GM10248 (cell line): ENCODE measurements at places on chromosomes 3 and 15.

DNA sequence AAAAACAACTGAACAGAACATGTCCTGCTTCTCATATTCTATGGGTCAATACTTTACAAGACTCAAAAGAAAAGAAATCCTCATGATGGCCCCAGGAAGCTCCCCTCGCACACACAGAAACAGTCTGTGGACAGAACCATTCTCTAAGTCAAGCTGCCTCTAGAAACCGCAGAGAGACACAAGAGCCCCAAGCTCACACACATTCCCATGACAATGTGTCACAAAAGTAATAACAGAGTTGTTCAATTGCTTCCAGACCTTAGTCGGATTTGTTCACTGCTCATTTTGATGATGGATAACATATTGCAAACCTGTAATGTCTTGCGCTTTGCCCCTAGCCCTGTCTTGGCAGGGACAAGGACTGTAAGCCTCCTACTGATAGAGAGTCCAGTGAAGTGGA, 60.9 kb downstream of the UMPS start:
- DNase-seq: no peak

- no peak for DNase-seq
Measured at GRCh38 chr3:49788056-49788455, 1.7 kb upstream of the IP6K1 start.

- no peak for DNase-seq
Measured at GRCh38 chr3:126528800-126529541, 5.0 kb downstream of the CHST13 start.

DNA sequence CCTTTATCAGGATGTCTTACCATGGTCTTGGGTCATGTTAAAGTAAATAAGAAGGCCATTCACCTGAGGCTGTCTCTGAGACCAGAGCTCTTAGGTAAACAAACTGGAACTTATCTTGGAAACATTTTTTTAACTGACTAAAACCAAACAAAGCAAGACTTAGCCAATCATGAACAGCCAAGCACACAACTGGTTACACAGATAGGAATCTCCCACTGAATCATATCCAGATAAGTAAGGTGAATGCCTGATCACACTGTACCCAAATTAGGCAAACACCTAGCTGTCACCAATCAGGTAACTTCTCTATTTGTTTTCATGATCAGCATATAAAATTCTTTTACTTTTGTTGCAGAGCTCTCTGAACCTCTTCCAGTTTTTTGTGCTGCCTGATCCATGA, 205.4 kb downstream of the CNTN3 start:
- DNase-seq: no peak

DNA sequence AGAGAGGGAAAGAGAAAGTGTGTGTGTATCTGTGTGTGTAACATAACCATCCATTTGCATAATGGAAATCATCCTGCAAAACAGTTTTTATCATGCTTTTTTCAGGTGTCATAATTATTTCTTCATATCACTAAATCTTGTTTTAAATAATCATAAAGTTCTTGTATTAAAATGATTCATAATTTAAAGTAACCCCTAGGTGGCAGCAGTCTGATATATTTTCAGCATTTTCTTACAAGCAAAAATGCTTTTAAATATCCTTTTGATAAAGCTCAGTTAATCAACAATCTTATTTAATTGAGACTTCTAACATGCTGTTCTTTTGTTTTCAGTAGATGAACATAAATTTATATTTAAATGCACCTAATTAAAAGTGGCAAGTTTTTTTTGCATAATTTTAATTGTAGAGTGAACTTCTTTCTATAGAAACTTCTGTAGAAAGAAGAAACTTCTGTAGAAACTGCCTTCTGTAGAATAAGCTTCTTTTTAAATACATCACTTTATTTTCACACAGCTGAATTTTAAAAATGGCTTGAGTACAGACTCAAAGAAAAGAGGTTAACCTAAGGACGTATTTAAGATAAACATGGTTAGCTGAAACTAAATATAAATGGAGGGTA, 72.5 kb downstream of the OPA1 start:
- DNase-seq: no peak

DNA sequence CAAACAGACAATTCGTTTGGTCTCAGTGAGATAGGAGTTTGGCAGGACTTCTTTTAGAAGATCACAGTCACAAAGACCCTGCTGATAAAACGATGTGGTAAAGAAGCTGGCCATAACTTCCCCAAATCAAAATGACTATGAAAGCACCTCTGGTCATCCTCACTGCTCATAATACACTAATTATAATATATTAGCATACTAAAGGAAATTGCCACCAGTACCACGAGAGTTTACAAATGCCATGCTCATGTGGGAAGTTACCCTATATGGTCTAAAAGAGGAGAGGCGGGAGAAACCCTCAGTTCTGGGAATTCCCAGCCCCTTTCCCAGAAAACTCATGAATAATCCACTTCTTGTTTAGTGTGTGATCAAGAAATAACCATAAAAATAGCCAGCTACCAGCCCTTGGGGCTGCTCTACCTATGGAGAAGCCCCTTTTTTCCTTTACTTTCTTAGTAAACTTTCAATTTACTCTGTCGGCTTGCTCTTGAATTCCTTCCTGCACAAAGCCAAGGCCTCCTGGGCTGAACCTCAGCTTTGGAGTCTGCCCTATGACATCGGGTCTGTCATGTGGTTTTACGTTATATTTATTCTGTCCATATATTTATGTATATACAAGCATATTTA, 115.8 kb upstream of the IGSF10 start:
- DNase-seq: no peak

DNA sequence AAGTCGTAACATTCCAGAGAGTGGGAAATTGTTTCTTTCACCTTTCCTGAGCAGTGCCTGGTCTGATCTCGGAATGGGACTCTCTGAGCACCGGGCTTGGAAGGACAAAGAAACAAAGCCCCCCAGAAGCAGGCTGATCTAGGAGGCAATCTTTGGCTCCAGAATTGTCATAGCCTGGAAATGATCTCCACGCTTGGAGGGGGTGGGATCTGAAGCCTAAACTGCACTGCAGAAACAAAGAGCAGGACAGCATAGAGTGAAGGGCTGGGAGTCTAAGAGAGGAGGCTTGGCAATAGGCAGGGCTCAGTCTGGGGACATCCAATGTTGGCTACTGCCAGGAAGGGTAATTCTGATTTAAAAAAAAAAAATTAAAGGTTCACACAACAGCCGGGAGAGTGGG, 1.9 kb downstream of the CRABP1 start:
- DNase-seq: no peak

- DNase-seq: no peak
Measured at GRCh38 chr15:73004462-73004861, 47.8 kb upstream of the NEO1 start.

GRCh38 chr3:59192473-59192872, 142.6 kb upstream of the CFAP20DC start:
- no peak for DNase-seq

GRCh38 chr15:43270113-43270665, 3.5 kb upstream of the TGM5 start:
- DNase-seq: no peak

DNA sequence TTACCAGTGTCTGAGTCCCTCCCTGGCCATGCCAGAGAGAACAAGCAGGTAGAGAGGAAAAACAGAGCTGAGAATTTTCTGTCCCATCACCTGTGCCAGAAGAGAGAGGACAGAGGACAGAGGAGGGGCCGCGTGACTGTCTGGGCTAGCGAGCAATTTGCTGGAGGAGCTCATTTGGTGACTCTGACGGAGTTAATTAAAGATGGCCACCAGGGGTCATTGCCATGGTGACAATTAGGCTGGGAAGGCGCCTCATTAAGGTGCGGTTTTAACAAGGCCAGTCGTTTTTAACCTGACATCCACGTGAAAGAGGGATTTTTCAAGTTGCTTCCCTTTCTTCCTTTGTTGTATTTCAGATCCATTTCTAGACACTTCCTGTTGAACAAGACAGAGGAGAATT, 72.4 kb downstream of the RHCG start:
- DNase-seq: no peak

DNA sequence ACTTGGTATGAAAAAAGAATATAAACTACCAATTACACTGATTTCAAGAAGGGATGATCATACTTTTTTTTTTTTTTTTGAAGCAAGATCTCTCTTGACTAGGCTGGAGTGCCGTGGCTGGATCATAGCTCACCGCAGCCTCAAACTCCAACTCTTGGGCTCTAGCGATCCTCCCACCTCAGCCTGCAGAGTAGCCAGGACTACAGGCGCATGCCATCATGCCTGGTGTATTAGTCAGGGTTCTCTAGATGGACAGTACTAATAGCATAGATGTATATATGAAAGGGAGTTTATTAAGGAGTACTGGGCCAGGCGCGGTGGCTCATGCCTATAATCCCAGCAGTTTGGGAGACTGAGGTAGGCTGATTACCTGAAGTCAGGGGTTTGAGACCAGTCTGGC, 11.5 kb upstream of the SEC11A start:
- DNase-seq: no peak

GRCh38 chr3:43024181-43024885, 45.2 kb downstream of the GASK1A start:
- DNase-seq: no peak

DNA sequence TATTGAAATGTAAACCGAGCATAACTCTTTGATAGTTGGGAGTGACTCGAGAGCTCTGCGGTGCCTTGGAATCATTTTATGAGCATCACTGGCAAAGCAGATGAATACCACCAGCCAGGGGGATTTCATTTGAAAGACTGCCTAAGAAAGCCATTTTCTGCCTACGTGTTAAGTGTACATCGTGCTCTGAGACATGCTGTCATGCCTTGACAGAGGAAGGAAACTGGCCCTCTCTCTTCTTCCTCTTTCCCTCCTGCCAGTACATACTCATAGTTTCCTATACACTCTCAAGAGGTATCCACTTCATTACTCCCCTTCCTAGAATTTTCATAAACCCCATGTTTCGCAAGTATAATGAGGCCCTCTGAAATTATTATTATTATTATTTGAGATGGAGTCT, 8.8 kb downstream of the BCL2A1 start:
- no peak for DNase-seq

DNA sequence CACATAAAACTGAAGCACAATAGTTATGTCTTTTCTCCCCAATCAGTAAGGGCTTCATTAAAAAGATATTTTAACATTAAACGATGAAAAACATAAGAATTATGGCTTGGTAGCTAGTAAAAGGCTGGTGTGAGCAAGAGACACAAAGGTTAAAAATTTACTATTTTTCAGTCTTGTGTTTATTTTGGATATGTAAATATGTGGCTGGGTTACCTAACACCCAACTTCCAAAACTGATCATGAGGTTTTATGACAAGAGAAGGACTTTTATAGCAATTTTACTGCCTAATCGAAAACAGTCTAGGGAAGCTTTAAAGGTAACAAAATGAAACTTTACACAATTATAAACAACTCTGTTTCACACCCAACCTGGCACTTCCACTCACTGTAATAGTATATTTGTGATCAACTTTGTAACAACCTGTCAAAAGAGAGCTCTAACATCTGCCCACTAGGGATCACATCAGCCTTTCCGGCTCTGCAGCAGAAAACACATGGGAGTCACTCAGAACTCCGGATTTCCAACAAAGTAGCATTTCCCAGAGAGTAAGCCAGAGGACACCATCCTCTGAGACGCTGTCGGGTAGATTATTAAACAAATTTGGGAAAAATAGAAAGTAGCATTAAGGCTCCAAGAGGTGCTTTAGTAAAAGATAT, 123.4 kb upstream of the C2CD4B start:
- DNase-seq: no peak

- no peak for DNase-seq
Measured at GRCh38 chr3:139201446-139202225, 142.2 kb upstream of the MRPS22 start.

DNA sequence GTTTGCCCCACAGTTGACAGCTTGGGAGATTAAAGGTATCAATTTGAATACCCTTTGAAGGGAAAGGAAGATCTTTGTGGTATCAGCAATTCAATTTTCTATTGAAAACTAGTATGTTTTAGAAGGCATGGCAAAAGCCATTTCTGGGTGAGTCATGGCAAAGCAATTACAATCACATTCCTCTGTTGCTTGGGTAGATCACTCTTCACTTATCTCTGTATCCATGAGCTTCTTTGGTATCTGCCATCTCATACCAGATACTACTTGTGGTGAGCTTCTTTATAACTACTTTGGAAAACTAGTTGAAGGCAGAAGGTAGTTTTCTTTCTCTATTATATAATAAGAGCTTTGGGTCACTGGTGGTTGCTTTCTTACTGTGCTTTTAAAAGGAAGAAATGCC, 28.3 kb upstream of the LSAMP start:
- no peak for DNase-seq

- no peak for DNase-seq
Measured at GRCh38 chr15:48617619-48618018, 27.9 kb downstream of the FBN1 start.

DNA sequence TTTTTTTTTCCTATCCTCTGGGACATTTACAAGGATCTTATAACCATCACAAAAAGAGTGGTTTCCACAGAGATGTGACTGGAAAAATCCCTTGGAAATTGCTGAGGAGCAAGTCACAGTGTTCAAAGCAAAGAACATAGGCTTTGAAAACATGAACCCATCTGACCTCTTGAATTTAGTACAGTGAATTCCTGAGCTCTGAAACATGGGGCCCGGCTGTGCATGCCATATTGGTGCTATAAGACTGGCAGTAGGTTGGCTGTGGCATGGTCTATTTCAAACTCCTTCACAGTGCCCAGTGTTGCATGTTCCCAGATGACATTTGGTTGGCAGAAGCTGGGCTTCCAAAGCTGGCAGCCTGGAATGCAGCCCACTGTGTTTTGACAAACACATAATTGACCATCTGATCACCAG, 202.2 kb downstream of the TIGIT start:
- no peak for DNase-seq

GRCh38 chr3:52479877-52480575, 15.1 kb upstream of the STAB1 start:
- DNase-seq: no peak

- peak; percentile 55 for DNase-seq
Measured at GRCh38 chr15:80242132-80242769, 9.8 kb downstream of the CTXND1 start.

DNA sequence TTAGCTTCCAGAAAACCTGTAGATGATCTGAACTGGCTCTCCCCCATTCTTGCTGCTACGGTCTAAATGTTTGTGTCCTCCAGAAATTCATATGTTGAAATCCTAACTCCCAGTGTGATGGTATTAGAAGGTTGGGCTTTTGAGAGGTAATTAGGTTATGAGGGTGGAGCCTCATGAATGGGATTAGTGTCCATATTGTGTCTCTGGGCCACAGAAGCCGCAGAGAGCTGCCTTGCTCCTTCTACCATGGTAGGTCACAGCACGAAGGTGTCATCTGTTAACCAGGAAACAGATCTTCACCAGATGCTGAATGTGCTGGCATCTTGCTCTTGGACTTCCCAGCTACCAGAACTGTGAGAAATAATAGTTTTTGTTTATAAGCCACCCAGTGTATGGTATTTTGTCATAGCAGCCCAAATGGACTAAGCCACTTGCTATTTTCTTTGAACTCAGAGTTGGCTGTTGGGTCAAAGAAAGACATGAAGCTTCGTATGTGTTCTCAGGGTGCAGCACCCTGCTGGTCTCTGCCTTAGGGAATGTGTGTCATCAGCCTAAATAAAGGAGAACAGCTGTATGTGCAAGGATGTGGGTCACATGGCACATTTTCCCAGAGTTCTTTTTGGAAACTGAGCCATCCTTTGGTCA, 317.5 kb upstream of the SLCO3A1 start:
- DNase-seq: no peak
